Stimulated activated CD4-positive, alpha-beta T cell treated with anti-CD3 and anti-CD28 coated beads, TNF-alpha, amount 100 ng/mL, for 1 hour (primary cell): ENCODE measurements at places on chromosomes 1 and 21.

DNA sequence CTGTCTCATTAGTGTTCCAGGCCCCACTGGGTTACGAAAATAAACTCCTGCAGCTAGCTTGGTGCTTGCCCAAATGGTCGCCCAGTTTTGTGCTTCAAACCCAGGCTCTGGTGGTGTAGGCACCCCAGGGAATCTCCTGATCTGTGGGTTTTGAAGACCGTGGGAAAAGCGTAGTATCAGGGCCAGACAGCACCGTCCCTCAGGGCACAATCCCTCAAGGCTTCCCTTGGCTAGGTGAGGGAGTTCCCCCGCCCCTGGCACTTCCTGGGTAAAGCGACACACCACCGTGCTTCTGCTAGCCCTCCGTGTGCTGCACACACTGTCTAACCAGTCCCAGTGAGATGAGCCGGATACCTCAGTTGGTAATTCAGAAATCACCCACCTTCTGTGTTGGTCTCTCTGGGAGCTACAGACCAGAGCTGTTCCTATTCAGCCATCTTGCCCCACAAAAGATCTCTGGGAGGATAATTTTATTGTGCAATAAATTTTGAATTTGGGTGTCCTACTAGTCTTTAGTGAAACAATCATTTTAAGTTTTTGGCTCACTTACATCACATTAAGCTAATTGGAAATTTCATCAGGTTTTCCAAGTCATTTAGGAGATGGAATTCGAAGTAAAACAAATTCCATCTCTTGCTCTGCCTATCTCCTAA is 9.4 kb upstream of the SLC25A24 start:
- no peak for DNase-seq

- DNase-seq: no peak
Observed at GRCh38 chr1:50637460-50637859, 214.2 kb upstream of the DMRTA2 start.

- DNase-seq: no peak
Observed at GRCh38 chr1:202167708-202168415, 7.5 kb upstream of the PTPN7 start.

DNA sequence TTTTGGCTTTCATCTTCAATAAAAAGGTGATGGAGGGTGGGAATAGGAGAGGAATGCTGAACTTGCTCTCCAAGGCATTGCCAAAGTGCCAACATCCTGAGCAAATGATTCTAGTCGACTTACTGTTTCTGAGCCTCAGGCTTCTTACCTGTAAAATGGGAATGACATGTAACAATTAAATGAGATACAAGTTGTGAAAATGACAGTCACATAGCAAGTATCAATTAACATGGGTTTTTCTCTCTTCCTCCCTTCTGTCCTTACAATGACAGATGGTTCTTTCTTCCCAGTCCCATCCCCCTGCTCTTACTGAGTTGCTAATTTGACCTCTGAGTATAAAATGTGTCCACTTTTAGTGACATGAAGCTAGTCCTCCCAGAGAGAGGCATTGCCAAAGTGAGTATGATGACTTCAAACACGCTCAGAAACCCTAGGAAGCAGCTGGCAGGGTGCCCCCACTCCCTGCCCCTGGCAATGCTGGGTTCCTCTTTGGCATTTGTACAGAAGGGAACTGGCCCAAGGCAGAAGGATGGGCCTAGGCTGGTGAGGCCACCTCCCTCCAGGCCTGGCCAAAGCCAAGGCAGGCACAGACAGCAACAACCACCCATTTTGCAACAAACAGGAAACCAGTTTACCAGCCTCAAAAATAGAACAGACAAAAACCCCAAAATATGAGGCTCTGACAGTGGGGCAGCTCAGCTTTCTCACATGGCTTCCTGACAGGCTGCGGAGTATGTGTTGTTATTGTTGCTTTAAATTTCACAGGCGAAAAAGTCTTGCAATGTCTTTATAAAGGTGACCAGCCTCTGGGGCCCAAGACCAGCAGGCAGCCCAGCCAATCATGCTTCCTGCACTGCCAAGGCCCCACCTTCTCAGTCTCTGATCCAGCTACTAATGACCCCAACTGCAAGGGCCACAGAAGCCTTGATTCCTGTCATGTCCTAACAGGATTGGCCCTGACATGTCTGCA is 115.9 kb downstream of the HIVEP3 start:
- no peak for DNase-seq

- no peak for DNase-seq
Observed at GRCh38 chr1:213376862-213377372, 325.9 kb downstream of the RPS6KC1 start.

DNA sequence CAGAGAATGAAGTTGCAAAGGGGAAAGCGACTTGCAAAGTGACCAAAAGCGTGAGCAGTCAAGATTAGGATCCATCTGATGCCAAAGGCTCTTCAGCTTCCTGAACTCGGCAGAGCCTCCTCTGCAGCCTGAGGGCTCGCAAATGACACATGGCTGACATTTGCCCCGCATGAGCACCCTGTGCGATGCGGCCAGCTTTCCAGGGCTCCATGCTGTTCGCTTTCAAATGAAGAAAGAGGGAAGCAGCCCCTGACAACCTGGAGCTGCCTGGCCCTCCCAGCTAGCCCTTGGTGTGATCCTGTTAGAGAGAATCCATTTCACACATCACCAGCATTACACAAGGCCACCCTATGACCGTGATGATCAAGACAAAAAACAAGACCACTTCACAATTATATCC is 20.2 kb upstream of the FAM131C start:
- no peak for DNase-seq
